ENCODE measurements at places on chromosomes 2 and 18. TPM values are rescaled to one million over a fixed set of nuclear protein-coding genes. Genes with fewer than 3 reads are reported as not detected.

The GPR155 gene
- total RNA-seq = 9.2 TPM

The CCDC141 gene
- not detected for total RNA-seq

The AQP12B gene
- not detected for total RNA-seq

The SPEG gene
- 17.4 TPM for total RNA-seq

The DUSP2 gene
- total RNA-seq = 3.5 TPM

All from myometrial cell (primary cell).